ENCODE measurements at places on chromosomes 16 and 17. TPM values are rescaled to one million over a fixed set of nuclear protein-coding genes. Genes with fewer than 3 reads are reported as not detected.
A peak's percentile ranks its signal among the peaks of the same experiment; 100 is the strongest.

GRIN2A gene
- total RNA-seq: not detected

GPR179 gene
- not detected for total RNA-seq

VKORC1 gene
- 84.6 TPM for total RNA-seq

KRT27 gene
- total RNA-seq: not detected

MYLK3 gene
- total RNA-seq: 0.59 TPM

LITAF gene
- total RNA-seq: 191 TPM

DRC3 gene
- not detected for total RNA-seq

AP2B1 gene
- total RNA-seq: 158 TPM

KRTAP4-9 gene
- total RNA-seq: not detected

NOXO1 gene
- total RNA-seq: not detected

C1QL1 gene
- not detected for total RNA-seq

TMC8 gene
- total RNA-seq: 209 TPM

DPEP1 gene
- total RNA-seq: not detected

DNA sequence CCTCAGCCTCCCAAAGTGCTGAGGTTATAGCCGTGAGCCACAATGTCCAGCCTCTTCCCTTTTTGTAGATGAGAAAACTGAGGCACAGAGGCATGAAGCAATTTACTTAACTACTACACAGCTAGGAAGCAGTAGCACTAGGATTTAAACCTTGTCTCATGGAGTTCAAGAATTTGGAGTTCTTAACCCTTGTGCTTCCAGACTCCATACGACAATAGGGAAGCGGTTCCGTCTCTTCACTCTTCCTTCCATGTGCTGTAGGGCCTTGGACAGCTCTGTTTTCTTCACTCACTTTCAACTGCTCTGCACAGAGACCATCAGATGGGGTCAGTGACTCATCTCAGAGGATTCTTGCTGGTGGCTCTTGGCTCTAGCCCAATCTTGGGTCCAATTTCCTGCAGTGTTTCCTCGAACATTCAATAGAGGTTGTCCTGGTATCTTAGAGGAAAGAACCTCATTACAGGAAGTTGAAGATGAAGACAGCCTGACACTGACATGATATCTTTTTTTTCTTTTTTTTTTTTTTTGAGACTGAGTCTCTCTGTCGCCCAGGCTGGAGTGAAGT lies 19.3 kb downstream of the ITGAL start:
- peaks cover 27% of the 10 kb centered on the region for H3K4me1 ChIP-seq
- peak overlapping the region; percentile 47 for H3K27ac ChIP-seq
- H3K4me3 ChIP-seq: no peak overlapping the region
- H3K36me3 ChIP-seq: peaks cover 17% of the 10 kb centered on the region
- DNase-seq: no peak

- H3K27me3 ChIP-seq: no peaks in the 10 kb centered on the region
- DNase-seq: no peak
- peaks cover 20% of the 10 kb centered on the region for H3K36me3 ChIP-seq
- H3K4me3 ChIP-seq: no peak overlapping the region
- no peaks in the 10 kb centered on the region for H3K4me1 ChIP-seq
These were observed 13.0 kb upstream of the NETO2 start for GRCh38 chr16:47156680-47157215.

GRCh38 chr16:13793841-13794409 lies 126.0 kb upstream of the ERCC4 start:
- peaks cover 5% of the 10 kb centered on the region for H3K27me3 ChIP-seq
- H3K36me3 ChIP-seq: no peaks in the 10 kb centered on the region
- H3K4me1 ChIP-seq: no peaks in the 10 kb centered on the region
- H3K27ac ChIP-seq: no peak overlapping the region

GRCh38 chr17:59892924-59893675 lies at the start of the genes RPS6KB1 and TUBD1:
Gene RPS6KB1 (plus strand): TSS chr17:59893121. CDS start chr17:59893185, 64 bp downstream.
Gene TUBD1 (minus strand): TSS chr17:59892943. CDS start chr17:59891002, 1,941 bp downstream.
- peak within 1 kb of the TSS; percentile 99 for H3K4me3 ChIP-seq
- DNase-seq: peak; percentile 97
- H3K4me1 ChIP-seq: peaks cover 38% of the 10 kb centered on the region
- peaks cover 21% of the 10 kb centered on the region for H3K36me3 ChIP-seq
- no peaks in the 10 kb centered on the region for H3K27me3 ChIP-seq

GRCh38 chr17:35947156-35947585 lies 3.7 kb upstream of the LYZL6 start:
- no peak overlapping the region for H3K4me3 ChIP-seq
- no peaks in the 10 kb centered on the region for H3K4me1 ChIP-seq
- peak; percentile 69 for DNase-seq
- no peaks in the 10 kb centered on the region for H3K36me3 ChIP-seq

- no peak overlapping the region for H3K4me3 ChIP-seq
- H3K4me1 ChIP-seq: no peaks in the 10 kb centered on the region
- no peaks in the 10 kb centered on the region for H3K27me3 ChIP-seq
- DNase-seq: no peak
These were observed 9.0 kb downstream of the TXNL4B start for GRCh38 chr16:72084445-72084844.

GRCh38 chr16:48347980-48348379 lies 37.2 kb downstream of the SIAH1 start:
- DNase-seq: no peak
- H3K27ac ChIP-seq: no peak overlapping the region
- peaks cover 2% of the 10 kb centered on the region for H3K4me1 ChIP-seq
- H3K4me3 ChIP-seq: no peak overlapping the region
- no peaks in the 10 kb centered on the region for H3K27me3 ChIP-seq

DNA sequence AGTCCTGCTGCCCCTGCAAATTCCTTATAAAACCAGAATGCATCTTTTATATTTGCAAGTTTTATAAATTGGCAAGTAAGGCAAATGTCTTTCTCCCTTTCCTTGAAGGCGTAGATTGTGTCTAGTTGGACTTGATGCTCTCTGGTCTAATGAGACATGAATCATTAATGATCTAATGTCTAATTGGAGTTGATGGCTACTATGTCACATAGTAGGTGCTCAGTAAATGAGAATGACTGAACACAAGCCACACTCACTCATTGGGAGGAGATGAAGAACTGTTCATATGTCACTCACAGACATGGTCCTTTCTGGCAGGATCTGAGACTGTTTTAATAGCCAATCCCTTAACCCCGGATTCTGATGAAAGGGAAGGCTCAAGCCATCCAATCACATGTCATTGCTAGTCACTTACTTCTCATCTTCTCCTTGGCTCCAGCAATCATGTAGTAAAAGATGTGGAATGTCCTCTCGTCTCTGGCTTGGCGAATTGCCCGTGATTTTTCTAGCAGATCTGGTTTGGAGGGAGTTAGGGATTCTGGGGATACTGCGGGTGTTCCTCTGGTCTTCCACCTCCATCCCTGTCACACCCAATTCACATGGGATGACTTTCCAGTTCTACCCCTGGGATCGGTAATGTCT lies 81.0 kb downstream of the MYH11 start:
- H3K4me3 ChIP-seq: no peak overlapping the region
- no peaks in the 10 kb centered on the region for H3K36me3 ChIP-seq
- H3K27ac ChIP-seq: no peak overlapping the region
- DNase-seq: no peak
- H3K27me3 ChIP-seq: peaks cover 11% of the 10 kb centered on the region

- peaks cover 11% of the 10 kb centered on the region for H3K4me1 ChIP-seq
- H3K4me3 ChIP-seq: no peak overlapping the region
- peak overlapping the region; percentile 2 for H3K27ac ChIP-seq
- peaks cover 12% of the 10 kb centered on the region for H3K27me3 ChIP-seq
- no peaks in the 10 kb centered on the region for H3K36me3 ChIP-seq
- no peak for DNase-seq
These were observed 100.0 kb downstream of the ZNF423 start for GRCh38 chr16:49755716-49756505.

DNA sequence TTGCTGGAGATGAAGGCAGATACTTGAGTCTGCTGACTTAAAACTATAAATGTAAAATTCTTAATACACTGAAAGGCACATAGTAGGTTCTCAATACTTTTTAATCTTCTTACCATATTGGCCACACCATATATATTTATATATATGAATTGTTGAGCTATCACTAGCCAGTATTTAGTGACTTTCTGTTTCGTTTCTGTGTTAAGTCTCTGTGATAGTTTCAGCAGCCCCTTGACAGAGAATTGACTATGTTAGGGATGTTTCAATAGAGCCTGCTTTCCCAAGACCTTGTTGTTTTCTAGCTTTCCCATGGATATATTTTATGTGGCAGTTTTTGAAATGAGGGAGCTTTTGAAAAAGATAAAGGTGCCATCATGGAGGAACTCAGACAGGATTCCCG lies 206.5 kb upstream of the GOT2 start:
- no peaks in the 10 kb centered on the region for H3K36me3 ChIP-seq
- H3K27me3 ChIP-seq: no peaks in the 10 kb centered on the region
- no peak for DNase-seq
- H3K4me1 ChIP-seq: no peaks in the 10 kb centered on the region

- no peak overlapping the region for H3K4me3 ChIP-seq
- no peak for DNase-seq
- no peak overlapping the region for H3K27ac ChIP-seq
- H3K36me3 ChIP-seq: no peaks in the 10 kb centered on the region
- H3K4me1 ChIP-seq: peaks cover 28% of the 10 kb centered on the region
These were observed 3.3 kb downstream of the DOK4 start for GRCh38 chr16:57482845-57483545.

GRCh38 chr16:90077757-90078578 lies 837 bp upstream of the PRDM7 start:
- peak overlapping the region; percentile 75 for H3K4me3 ChIP-seq
- peaks cover 20% of the 10 kb centered on the region for H3K27me3 ChIP-seq
- no peak for DNase-seq
- H3K36me3 ChIP-seq: no peaks in the 10 kb centered on the region
- H3K4me1 ChIP-seq: peaks cover 28% of the 10 kb centered on the region

DNA sequence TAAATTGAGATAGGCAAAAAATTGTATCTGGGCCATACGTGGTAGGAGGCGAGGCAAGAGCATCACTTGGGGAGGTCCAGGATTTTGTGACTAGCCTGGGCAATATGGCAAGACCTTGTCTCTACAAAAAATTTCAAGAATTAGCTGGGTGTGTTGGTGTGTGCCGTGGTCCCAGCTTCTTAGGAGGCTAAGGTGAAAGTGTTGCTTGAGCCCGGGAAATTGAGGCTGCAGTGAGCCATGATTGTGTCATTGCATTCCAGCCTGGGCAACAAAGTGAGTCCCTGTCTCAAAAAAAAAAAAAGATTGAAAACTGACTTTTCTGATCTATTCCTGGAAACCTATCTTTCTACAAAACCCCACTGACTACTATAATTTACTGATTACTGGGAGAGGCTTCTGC lies 26.7 kb downstream of the CDK12 start:
- DNase-seq: no peak
- H3K4me3 ChIP-seq: no peak overlapping the region
- peaks cover 5% of the 10 kb centered on the region for H3K36me3 ChIP-seq

- H3K27me3 ChIP-seq: no peaks in the 10 kb centered on the region
- peaks cover 4% of the 10 kb centered on the region for H3K36me3 ChIP-seq
- no peak overlapping the region for H3K4me3 ChIP-seq
- H3K4me1 ChIP-seq: peaks cover 4% of the 10 kb centered on the region
- no peak overlapping the region for H3K27ac ChIP-seq
- no peak for DNase-seq
These were observed 22.1 kb downstream of the TMEM186 start for GRCh38 chr16:8775359-8775758.

- no peaks in the 10 kb centered on the region for H3K36me3 ChIP-seq
- H3K27ac ChIP-seq: peak overlapping the region; percentile 62
- H3K4me1 ChIP-seq: peaks cover 28% of the 10 kb centered on the region
- H3K27me3 ChIP-seq: peaks cover 51% of the 10 kb centered on the region
These were observed 787 bp downstream of the LHX1 start for GRCh38 chr17:36937959-36938565.

DNA sequence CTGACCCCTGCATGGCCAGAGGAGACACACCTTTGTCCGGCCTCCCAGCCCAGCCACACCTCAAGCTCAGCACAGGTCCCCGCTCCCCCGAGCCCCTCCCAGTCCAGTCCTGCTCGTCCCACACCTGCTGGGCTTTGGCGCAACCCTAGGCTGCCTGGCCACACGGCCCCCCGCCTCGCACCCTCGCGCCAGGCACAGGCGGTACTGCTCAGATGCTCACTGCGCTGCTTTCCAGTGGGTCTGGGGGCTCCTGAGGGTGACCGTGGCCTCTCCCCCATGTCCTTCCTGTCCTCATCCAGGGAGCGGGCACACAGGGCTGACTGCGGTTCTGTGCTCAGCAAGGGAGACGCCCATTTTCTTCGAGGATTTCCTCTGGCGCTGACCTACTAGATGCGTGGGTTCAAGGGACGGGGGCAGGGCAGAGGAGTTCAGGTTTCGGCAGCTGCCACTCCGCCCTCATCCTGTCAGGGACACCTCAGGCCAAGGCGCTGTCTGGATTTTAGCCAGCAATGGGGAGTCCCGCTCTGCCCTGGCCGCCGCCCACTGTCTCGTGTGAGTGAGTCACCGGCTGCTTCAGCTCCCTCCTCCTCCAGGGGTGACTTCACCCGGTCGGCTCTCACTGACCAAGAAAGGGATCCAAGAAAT lies 118.0 kb upstream of the ZNF469 start:
- no peaks in the 10 kb centered on the region for H3K4me1 ChIP-seq
- H3K27ac ChIP-seq: no peak overlapping the region
- H3K36me3 ChIP-seq: no peaks in the 10 kb centered on the region
- no peak overlapping the region for H3K4me3 ChIP-seq
- H3K27me3 ChIP-seq: peaks cover 15% of the 10 kb centered on the region

Measured in natural killer cell treated with Interleukin-12 subunit alpha and Interleukin-12 subunit beta and Interleukin-15 and Interleukin-18, amount 100 ng/mL, for 72 hours (primary cell).